ENCODE measurements at places on chromosomes 6 and 20.

DNA sequence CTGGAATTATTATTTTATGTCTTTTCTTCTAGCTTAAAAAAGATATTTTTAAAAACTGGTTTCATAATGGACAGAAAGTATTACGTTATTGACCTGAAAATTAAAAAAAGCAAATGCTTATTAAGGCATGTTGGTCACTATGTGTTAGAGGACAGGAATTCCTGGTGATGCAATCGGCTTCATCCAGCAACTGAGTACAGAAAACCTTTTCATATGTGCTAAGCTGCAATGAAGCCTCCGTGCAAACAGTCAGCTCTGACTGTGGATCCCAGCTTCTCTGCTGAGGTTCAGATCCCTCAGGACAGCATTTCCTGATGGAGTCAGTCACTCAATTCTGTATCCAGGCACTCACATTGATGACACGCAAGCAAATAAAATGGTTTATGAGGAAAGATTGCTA is 22.7 kb upstream of the BMP2 start:
- no peak for DNase-seq

GRCh38 chr6:72746276-72746675 is 124.4 kb downstream of the KCNQ5 start:
- DNase-seq, result no peak

DNA sequence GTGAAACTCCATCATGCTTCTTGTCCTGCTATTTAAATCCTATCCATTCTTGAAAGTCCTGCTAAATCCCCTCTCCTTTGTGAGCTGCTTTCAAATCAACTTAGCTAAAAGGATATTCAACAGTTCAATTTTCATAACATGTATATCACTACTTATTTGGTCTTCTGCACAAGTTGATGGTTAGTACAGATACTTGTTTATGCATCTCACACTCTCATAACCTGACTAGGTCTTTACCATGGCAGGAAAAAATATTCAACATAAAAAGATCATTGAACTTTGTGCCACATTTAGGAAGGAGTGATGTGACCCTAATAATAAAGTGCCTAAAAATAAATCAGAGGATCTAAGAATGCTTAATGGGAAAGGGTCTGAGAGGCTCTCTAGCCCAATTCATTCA is 148.2 kb downstream of the RALGAPA2 start:
- DNase-seq, result no peak

- no peak for DNase-seq
These were observed 99.7 kb upstream of the PLCB4 start for GRCh38 chr20:8969146-8969583.

GRCh38 chr6:1986454-1987243 is 258.8 kb downstream of the GMDS start:
- no peak for DNase-seq

GRCh38 chr6:84228198-84228543 is 728 bp upstream of the CEP162 start:
- no peak for DNase-seq

DNA sequence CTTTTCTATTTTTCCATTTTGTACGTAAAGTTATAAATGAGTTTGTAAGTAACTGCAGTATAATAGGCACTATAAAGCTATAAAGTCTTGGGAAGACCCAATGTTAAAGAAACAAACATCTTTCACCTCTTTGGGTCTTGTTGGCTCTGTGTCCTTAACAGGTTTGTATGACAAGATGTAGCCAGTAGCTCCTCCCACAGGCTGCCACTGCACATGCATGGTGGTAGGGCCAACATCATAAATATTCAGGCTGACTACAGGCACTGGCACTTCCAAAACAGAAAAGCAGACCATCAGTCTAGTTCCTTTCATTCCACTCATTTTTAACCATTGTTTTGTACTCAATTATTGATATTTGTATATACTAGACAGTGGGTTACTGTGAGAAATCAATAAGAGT is 59.9 kb downstream of the COL12A1 start:
- no peak for DNase-seq

DNA sequence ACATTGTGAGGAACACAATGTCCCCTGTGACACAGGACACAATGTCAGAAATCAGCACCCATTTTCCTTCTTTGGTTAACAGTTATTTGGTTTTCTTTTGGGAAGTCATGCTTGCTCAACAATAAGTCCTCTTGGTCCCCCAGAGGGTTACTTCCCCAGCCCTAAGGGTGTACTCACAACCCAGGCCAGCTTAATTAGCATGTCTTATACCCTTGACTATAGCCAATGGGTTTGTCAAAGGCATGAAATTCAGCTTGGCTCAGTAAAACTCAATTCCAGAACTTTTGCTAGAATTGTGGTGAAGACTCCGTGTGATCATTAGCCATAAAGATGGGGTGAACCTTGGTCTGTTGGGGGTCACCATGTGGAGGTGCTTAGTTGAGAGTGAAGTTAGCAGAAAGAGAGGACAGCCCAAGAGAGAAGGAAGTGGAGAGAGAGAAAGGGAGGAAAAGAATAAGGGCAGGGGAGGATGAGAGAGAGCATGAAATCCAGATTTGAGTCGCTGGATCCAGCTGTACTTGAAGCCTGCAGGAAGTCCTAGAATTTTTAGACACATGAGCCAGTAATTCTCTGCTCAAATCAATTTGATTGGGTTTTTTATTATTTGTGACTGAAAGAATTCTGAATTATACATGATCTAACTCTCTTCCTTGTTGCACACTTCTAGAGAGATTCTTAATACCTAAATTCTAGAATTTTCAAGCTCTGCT is 321.3 kb upstream of the JAG1 start:
- no peak for DNase-seq

GRCh38 chr6:83792846-83793245 is 60.3 kb upstream of the RIPPLY2 start:
- no peak for DNase-seq

- DNase-seq, result no peak
These were observed 41.3 kb upstream of the CEP162 start for GRCh38 chr6:84268781-84269180.

DNA sequence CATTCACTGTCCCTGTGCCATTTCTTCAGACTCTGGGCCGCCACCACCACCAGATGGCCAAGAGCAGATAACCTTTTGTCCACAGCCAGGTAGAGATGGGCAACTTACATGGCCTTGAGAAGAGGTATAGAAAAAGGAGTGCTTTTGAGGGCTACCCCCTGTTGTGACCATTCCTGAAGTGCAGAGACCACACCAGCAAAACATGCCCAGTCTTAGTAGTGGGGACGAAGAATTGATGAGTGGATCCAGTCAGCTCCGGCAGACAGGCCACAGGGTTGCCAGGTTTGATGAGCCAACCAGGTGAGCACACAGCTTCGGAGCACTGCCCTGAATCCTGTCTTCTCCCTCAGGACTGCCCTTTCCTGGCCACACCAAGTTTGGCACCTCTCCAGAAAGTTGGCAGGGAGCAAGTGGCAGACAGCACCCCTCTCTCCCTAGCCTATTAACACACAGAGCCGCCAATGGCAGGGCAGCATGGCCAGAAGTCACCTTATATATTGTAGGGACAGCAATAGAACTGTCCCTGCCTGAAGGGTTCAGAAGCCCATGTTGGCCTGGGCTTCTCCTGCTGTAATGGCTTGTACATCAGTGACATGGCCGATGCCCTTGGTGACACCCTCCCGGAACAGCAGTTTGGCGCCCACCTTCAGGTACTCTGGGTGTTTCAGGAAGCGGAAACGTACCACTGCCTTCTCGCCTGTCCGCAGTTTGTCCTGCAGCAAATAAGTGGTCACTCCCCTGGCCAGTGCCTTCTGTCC is 7.8 kb downstream of the GTPBP2 start:
- no peak for DNase-seq

GRCh38 chr6:169824848-169825557 is 73.6 kb downstream of the ERMARD start:
- no peak for DNase-seq

DNA sequence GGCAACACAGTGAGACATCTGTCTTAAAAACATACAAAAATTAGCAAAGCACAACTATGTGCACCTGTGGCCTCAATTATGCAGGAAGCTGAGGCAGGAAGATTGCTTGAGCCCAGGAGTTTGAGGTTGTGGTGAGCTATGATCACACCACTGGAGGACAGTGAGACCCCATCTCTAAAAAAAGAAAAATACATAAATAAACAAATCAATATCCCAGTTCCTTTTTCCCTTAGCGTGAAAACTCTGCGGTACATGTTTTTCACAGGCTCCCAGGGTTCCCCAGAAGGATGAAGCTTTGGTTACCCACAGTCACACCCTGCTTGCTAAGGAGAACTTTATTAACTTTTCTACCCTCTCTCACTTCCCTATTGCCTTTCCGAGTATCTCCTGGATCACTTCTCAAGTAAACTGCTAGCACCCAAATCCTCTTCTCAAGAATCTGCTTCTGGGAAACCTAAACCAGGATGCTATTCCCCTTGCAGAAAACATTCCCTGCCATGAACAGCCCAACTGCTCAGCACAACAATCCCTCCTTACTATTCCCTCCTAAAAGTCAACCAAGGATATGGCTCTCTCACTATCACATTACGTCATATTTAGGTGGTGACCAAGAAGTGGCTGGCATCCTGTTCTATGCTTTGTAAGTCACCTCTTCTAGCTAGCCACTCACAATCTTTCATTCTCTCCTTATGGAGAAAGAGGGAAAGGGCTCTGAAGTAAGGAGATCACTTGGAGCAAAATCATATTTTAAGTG is 122.4 kb downstream of the IPCEF1 start:
- no peak for DNase-seq

GRCh38 chr6:80543151-80543550 is 436.7 kb downstream of the BCKDHB start:
- no peak for DNase-seq

DNA sequence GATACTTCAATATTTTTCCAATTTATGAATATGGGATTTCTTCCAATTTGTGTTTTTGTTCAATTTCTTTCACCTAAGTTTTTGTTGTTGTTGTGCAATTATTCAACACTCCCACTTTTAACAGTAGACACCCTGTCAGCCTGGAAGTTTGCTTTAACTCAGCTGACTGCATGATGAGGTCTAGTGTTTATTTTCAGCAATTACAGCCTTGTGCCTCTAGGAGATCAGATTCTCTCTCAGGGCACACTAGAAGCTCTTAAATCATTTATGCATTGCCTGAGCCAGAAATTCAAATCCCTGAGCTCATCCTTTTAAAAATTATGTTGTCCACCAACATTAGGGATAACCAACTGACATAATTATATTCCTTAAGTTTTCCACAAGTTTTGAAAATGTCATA is 85.7 kb downstream of the MRAP2 start:
- no peak for DNase-seq

DNA sequence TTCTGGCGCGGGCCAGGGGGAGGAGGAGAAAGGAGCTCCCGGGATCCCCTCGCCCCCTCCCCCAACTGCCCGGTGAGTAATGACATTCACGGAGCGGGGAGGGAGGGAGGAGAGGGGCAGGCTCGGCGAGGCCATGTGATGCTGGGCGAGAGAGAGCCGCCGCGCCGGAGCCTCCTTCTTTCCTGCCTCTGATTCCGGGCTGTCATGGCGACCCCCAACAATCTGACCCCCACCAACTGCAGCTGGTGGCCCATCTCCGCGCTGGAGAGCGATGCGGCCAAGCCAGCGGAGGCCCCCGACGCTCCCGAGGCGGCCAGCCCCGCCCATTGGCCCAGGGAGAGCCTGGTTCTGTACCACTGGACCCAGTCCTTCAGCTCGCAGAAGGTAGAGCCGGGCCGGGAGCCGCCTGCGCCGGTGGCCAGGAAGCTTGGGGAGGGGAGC is at the start of gene GDAP1L1:
GDAP1L1 (plus strand) TSS at position 178 of the 441 bp plus-strand sequence; CDS start at position 205, 27 bp downstream.
- DNase-seq, result no peak

- DNase-seq, result no peak
These were observed 61.0 kb downstream of the RAB44 start for GRCh38 chr6:36758516-36759147.

DNA sequence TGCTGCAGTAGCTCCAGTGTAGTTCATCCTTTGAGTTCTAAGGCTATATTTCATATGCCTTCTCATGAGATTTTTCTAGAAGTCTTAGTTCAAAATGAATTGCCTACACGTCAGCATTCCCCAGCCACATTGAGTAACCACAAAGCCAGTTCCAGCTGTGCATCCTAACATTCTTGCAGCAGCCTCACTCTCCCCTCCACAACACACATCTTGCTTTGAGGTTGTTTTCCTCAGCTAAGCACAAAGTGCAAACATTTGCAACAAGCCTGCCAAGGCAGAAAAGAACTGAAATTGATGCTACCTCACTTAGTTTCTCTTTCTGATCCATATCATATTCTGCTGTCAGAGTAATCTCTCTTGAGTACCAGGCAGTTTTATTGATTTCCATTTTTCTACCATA is 160.7 kb upstream of the KCNQ5 start:
- no peak for DNase-seq

- no peak for DNase-seq
These were observed 83.9 kb upstream of the GPR6 start for GRCh38 chr6:109894181-109894580.

DNA sequence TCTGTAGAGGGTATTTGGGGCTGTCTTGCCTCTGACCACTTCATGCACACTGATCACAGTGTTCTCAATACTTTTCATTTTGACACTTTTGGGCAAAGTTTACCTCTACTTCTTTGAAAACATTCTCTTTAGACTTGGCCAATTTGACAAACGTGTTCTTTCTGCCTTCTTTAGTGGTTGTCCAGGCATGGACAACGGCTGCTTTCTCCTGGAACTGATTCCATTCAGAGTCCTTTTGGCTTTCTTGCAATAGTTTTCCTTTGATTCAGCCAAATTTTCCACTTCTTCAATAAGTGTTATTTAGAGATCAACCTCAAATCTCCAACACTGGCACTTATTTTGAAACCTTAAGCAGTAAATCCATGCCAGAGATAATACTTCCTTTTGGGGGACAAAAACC is 6.7 kb upstream of the CST9 start:
- no peak for DNase-seq

- DNase-seq, result no peak
These were observed 29.1 kb upstream of the RIMS4 start for GRCh38 chr20:44839481-44839880.

GRCh38 chr6:53095716-53096115 is 30.5 kb downstream of the FBXO9 start:
- DNase-seq, result peak; percentile 7

GRCh38 chr6:151387175-151387970 is 4.0 kb downstream of the ZBTB2 start:
- DNase-seq, result peak; percentile 70

GRCh38 chr20:48795732-48796131 is 32.1 kb downstream of the PREX1 start:
- DNase-seq, result no peak

DNA sequence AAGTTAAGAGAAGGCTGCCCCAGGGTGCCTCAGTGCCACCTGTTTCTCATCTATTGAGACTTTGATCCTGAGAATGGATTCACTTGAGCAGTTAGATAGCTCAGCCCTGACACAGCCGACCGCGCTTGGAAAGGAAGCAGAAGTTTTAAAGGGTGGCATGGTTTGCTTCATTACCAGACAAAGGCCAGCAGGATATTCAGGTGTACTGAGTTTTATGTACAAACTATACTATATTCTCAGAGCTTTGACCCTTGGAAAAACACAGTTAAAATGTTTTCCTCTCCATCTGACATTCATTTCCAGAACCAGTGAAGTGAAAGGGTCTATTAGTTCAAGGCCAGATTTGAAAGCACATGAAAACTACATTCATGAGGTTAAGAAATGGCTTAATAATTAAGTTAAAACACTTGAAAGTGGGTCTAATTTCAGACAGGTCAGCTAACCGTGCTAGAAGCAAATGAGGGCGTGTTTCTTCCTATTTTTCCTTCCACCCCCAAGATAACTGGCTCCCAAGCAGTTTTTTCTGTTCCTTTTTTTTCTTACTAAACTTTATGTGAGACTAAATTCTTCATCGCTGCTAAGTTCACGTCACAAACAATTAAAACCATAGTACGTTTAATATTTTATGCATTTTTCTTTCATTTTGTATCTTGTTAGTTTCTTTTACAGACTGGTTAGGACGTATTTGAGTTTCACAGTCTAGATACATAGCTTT is 385.3 kb upstream of the SOX4 start:
- DNase-seq, result no peak

All from AG04449 (cell line).